ENCODE measurements at places on chromosomes 16 and 17. TPM values are rescaled to one million over a fixed set of nuclear protein-coding genes. Genes with fewer than 3 reads are reported as not detected.

DNA sequence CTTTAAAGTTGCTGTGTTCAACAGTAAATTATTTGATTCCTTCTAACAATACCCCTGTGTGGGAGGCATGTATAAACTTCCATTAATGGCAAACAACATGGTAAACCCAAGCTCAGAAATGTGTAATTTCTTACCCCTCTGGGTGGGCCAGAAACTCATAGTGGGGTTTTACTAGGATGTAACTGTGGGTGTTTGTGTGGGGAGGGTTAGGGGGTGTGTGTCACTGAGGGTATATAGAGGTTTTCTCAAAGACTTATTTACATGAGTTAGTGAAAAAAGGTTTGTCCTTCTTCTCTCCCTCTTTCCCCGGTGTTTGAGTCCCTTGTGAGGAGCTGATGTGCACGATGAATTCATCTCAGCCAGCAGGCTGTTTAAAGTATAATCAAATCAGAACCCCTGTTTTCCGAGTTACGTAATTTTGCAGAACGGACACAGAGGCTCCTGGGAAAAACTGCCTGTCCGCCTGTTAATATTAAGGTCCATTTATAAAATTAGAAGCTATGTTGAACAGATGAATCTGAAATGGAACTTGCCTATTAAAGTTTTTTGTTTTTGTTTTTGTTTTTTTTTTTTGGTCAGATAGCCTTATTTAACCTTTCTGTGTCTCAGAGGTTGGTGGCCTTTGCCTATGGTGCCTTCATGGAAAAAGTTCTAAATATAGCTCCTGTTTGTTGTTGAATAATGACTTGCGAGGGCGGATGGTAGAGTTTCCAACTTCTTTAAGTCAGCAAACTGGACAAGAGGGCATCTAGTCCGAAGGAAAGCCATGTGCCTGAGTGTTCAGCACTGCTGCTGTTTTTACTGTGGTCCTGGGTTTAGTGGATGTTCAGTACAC lies 73.3 kb downstream of the MSI2 start:
- DNase-seq: no peak

GRCh38 chr17:7416323-7416722 lies 3.8 kb upstream of the SPEM1 start:
- no peak for DNase-seq

The PLXDC1 gene
- not detected for polyA plus RNA-seq

The IRF8 gene
- 187 TPM for polyA plus RNA-seq

The CNOT1 gene
- 50.8 TPM for polyA plus RNA-seq

DNA sequence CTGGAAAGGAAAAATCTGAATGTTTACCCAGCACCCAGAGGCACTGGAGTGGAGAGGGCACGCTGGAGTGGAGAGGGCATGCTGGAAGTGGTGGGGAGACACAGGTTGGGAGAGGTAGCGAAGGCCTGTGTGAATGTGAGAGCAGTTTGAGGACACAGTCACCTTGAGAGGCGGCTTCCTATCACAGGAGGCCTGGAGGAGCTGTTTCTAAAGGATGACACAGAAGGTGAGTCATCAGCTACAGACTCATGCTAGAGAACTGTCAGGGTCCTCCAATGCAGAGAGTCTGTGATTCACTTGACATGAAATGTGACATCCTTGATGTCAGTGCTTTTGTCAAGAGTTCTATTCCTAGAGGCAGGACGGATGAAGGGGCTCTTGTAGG lies 13.8 kb downstream of the CTRL start:
- DNase-seq: peak; percentile 62

The ACLY gene
- polyA plus RNA-seq: 45.1 TPM

DNA sequence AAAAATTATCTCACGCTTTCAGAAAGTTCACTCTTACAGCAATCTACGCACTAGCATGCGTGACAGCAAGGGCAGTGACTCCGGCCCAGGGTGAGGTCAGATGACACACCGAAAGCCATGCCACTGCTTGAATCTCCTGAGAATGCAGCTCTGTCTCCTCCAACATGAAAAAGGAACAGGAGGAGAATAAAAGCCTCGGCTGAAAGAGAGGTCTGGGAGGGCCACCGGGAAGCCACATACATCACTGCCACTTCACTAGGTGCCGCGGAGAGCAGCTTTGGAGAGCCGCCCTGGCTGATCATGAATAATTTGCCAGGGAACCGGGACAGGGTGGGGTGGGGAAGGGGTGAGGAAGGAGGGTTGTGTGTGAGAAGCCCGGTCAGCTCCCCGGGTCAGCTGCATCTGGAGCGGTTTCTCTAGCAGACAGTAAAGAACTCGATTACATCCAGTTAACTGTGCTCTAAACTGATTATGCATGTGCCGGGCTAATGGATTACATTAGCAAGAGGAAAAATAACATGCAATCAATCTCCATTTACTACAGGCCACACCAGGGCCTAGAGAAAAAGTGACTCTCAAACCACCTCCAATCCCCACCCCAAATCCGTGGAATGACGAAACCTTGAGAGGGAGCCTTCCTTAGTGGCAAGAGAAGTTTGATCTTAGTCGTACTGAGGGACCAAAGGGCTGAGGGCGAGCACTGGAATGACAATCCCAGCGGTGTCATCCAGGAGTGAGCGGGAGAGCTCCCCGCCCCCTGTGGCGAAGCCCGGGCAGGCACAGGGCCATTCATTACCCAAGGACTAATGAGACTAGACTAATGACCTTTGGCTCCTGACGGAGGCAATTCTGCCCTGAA lies 100.3 kb downstream of the ZFHX3 start:
- DNase-seq: no peak

DNA sequence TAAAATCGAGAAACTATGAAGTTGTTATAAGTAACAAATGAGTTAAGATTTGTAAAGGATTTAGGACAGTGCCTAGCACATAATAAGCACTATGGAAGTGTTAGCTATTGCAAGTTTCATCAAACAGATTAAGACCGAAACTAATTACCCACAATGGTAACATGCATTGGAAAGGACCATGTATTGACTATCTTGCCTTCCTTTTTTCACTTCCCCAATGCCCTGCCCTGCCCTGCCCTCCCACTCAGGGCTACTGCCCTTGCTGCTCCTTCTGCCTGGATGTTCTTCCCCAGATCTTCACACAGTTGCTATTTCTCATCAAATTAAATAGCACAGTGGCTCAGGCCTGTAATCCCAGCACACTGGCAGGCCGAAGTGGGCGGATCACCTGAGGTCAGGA lies 202.1 kb upstream of the PSMD7 start:
- peak; percentile 0 for DNase-seq

The CACNG4 gene
- polyA plus RNA-seq: not detected

- DNase-seq: no peak
Observed at GRCh38 chr17:10195090-10195805, 3.2 kb downstream of the GAS7 start.

- DNase-seq: no peak
Observed at GRCh38 chr17:14432079-14432478, 131.2 kb downstream of the HS3ST3B1 start.

DNA sequence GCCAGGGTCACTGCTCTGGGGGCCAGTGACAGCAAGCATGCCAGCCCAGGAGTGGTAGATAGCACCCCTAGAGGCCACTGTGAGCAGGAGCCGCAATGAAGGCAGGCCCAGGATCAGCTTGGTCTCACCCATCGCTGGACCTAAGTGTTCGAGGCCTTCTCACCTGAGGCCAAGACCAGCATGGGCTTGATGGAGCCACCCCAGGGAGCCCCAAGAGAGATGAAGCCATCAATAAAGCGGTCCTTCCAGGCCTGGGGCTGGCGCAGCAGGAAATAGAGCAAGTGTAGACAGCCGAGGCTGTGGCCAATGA lies 1.8 kb downstream of the LCAT start:
- DNase-seq: peak; percentile 35

The ABCC6 gene
- polyA plus RNA-seq: 6.1 TPM

DNA sequence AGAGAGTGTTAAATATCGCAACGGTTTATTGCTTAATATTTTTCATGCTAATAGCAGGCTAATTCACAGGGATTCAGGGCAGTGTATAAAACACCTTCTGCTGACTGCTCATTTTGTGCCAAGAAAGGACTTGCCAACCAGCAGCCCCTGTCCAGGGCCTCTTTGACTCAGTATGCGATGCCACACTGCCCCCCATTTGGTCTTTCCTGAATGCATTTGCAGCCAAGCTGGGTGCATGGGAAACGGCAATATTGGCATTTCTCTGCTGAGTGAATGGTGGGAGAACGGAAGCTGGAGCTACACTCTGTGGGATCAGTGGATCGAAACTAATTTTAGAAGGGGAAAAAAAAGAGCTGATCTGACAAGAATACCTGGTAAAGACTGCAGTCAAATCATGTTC lies 152.9 kb upstream of the C16orf82 start:
- DNase-seq: no peak

DNA sequence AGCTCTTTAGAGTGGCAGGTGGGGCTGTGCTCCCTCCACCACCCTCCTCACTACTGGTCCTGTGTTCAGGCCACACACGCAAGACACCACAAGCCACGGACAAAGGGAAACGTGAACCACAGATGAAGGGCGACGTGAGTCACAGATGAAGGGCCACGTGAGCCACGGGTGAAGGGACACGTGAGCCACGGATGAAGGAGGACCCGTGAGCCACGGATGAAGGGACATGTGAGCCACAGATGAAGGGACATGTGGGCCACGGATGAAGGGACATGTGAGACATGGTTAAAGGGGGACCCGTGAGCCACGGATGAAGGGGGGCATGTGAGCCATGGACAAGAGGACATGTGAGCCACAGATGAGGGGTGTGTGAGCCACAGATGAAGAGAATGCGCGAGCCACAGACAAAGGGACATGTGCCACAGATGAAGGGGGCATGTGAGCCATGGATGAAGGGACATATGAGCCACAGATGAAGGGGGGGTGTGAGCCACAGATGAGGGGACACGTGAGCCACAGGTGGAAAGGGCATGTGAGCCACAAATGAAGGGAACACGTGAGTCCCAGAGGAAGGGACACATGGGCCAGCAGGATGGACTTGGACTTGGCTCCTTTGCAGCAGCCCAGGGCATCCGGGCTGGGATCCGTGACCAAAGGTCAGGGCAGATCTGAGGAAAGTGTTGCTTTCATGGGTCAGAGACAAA lies 15.6 kb downstream of the ZNF469 start:
- no peak for DNase-seq

The SULT1A3 gene
- polyA plus RNA-seq: 28.3 TPM

- no peak for DNase-seq
Observed at GRCh38 chr16:84207251-84207650, 16.3 kb downstream of the ADAD2 start.

- no peak for DNase-seq
Observed at GRCh38 chr17:32569171-32570080, 82.6 kb downstream of the CDK5R1 start.

The ZNF764 gene
- 4.6 TPM for polyA plus RNA-seq

DNA sequence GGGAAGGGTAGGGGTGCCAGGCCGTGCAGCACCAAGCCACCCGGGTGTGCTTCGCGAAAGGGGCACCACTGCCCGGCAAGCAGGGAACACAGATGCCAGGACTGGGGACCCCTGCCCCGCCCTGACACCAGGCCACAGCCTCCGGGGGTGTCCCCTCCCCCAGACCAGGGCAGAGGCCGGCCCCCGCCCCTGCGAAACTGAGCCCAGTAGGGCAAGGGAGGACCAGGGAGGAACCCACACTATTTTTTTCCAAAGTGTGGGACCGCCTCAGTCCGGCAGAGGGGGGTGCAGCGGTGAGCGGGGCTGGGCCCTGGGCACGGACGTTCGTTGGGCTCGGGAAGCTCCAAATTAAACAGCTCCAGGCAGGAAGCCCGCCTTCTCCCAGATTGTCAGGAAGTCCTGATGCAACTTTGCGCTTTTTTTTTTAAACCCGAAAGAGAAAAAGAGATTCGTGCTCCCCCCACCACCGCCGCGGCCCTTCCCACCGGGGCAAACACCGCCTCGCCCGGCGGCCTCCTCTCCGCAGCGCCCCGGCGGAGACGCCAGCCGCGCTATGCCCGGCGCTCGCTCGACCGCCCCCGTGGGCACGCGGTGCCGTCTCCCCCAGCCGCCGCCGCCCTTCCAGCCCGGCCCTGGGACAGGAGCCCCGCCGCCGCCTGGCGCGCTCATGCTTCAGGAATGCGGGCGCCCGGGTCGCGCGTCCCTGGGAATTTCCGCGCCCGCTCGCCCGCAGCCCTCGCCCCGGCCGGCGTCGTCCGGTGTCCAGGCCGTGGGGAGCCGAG lies 755 bp downstream of the PIEZO1 start:
- DNase-seq: peak; percentile 63

The P2RX5 gene
- polyA plus RNA-seq: 8.8 TPM

DNA sequence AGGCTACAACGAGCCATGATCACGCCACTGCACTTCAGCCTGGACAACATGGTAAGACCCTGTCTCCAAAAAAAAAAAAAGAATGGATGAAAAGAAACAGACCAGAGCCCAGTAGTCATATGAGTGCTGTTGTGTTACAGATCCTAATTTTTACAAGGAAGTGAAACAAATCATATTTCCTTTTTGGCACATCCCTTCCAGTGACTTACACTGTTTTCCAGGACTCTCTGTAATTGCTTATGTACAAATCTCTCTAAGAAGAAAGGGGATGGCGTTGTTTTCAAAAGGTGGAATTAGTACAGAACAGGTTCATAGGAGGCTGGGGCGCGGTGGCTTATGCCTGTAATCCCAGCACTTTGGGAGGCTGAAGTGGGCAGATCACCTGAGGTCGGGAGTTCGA lies 19.8 kb upstream of the ZNF594 start:
- DNase-seq: peak; percentile 33

The TMED6 gene
- polyA plus RNA-seq: not detected

GRCh38 chr17:59193336-59193862 lies 16.4 kb upstream of the SMG8 start:
- DNase-seq: no peak
